ENCODE measurements at places on chromosomes 3 and 15. TPM values are rescaled to one million over a fixed set of nuclear protein-coding genes. Genes with fewer than 3 reads are reported as not detected.

- DNase-seq, result no peak
Measured at GRCh38 chr3:24363242-24363641, 131.4 kb downstream of the THRB start.

FAM107A gene
- 74.4 TPM for total RNA-seq

DNA sequence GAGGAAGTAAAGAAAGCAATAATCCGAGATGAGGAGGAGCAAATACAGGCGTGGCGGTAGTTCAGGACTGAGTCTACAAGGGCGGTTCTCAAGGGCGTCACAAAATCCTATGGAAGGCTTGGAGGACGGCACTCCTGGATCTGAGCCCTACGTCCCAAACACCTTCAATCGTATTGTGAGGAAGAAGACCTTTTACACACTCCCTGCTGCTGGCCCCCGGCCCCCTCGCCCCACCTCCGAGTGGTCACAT is 747 bp downstream of the PLD1 start:
- no peak for DNase-seq

DNA sequence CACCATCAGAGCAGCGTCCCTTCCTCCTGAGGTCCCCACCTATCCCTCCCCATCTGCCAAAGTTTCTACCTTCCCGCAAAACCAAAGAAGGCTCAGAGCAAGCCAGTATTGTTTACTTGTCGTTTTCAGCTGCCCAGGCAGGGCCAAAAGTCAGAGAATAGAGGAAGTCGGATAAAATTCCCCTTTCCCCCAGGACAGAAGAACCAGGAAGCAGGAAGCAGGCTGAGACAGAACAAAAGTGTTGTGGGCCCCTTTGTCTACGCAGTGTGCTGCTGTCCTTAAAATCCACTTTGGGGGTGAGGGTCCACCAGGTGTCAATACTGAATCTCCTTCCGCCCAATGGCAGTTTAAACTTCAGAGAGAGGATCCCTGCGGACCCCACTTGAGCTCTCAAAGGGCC is 18.5 kb upstream of the RPL32 start:
- no peak for DNase-seq

- DNase-seq, result no peak
Measured at GRCh38 chr3:172586436-172586835, 63.2 kb upstream of the TNFSF10 start.

GRCh38 chr3:66980791-66981190 is 17.3 kb upstream of the KBTBD8 start:
- DNase-seq, result no peak

SPINK8 gene
- not detected for total RNA-seq

DNA sequence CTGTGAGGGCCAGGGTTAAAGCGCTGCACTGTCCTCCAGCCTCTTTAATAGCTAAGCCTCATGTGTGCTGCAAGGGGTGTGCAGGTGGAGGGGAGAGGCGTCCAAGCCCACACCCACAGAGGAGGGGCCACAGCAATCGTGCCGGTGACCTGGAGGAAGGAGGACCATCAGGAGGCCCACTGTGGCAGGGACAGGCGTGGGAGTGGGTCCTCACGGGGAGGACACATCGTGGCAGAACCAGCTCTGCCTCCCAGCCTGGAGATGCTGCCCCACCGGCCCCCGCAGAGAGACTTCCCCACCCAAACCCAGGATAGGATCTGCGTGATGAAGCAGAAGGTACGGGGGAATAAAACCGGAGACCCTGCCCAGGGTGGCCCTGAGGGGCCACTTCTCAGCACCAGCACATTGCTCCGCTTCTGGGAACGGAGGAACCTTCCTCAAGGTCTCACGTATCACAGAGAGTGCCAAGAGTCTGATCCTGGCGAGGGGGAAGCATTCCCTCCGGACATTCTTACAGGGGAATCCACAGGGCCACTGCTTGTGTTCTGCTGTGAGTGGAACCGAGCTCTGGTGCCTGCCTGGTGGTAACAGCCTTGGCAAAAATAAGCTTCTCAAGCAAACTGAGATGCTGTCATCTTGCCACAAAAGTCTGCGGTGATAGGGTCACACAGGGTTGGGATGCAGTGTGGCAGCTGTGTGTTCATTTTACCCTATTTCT is 199.8 kb downstream of the XXYLT1 start:
- no peak for DNase-seq

SLC28A1 gene
- not detected for total RNA-seq

GOLGA6L9 gene
- 5.2 TPM for total RNA-seq

GRCh38 chr3:160575589-160575988 is 10.2 kb upstream of the KPNA4 start:
- no peak for DNase-seq

DNA sequence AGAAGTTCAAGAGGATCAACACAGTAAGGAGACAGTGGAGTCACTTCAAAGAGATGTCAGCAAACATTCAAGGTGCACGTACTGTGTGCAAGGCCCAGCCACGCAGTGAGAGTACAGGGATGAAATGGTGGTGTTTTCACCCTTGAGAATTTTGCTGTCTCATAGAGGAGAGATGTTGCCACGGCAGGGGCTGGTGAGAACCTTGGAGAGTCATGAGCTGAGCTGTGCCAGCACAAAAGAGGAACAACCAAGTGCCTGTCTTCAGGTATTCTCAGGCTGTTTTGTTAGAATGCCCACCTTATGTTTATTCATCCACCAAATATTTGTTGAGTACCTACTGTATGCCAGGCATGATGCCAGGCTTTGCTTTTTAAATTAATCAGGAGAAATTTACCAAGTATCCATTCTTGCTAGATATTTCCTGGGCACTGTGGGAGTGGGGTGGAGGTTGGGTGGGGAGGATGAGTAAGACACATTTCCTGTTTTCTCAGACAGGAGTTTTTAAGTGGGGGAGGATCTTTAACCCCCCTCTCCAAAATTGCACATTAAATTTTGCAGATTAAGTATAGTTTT is 72.6 kb downstream of the SLC6A11 start:
- no peak for DNase-seq

DNA sequence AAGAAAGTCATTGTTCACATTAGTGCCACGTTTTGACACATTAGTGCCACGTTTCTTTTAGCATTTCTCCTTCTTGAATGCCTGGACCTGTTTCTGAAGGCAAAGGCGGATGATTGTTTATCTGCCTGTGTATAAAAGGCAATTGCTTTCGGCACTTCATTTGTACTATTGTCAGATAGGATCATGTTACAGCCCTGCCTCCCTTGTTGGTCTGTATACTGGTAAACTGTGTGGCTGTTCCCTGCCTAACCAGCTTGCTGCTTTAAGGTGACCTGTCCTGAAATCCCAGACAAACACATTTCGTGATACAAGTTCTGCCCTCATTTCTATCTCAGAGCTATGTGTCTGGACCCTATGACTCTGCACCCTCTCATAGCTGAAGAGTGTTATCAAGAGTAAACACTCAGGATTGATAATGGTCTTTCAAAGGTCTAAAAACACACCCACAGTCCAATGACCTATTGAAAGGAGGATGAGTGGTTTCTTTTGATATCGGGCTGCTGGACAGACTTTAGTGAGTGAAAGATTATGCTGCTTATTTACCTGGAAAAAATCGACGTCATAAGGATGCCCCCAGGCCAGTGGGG is 276.3 kb upstream of the MCTP2 start:
- no peak for DNase-seq

PDIA5 gene
- total RNA-seq, result 131 TPM

PDCD6IP gene
- total RNA-seq, result 156 TPM

DNA sequence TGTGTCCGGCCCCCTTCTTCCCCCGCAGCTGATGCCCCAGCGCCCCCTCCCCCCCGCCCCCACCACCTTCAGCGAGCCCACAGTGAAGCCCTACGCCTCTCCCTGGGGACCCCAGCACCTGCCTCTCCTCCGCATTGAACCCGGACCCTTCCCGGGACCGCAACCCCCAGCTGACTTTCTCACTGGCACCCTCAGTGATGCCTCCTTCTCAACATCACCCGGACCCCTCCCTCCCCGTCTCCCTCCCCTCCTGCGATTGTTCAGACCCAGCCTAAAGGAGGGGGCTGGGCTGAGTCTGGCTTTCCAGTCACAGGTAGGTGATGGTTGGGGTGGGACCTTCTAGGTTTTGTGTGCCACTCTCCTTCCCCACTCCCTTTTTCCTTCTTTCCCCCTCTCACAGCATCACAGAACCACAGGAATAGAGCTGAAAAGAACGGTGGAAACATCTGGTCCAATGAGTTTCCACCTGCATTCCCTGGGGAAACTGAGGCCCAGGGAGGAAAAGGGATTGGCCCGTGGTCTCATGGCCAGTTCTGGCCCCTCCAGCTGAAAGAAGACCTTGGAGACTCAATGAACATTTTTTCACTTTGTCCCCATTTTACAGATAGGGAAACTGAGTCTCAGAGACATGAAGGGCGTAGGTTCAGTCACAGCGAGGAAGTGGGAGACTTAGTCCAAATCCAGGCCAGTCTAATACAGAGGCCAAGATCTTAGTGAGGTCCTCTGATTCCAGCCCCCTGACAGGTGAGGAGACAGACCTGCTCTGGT is 828 bp downstream of the CAND2 start:
- no peak for DNase-seq

GRCh38 chr3:175192536-175192935 is 333.4 kb downstream of the NAALADL2 start:
- DNase-seq, result no peak

GRCh38 chr3:187914231-187914630 is 169.0 kb upstream of the BCL6 start:
- no peak for DNase-seq

DNA sequence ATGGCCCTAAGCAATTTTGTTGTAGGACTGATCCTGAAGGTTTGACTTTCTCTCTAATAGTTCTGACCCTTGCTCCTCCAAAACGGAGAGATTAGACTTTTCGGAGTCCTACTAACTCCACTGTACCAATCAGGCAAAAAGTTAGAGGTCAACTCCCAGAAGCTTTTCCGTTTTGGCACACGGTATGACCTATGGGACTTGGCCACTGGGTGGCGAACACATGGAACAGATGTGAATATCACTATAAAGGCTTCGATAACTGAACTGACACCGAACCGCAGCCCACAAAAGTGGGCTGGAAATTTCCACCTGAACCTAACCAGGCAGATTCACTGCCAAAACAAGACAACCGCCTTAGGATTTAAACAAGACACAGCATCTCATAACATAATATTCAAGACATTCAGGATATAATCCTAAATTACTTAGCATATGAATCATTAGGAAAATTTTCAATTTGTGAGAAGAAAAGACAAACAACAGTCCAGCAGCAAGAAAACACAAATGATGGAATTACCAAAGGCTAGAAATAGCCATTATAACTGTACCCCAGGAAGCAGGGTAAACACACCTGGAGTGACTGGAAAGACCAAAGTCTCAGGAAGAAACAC is 12.2 kb upstream of the TM2D3 start:
- no peak for DNase-seq

CHRNB4 gene
- not detected for total RNA-seq

LRRIQ4 gene
- total RNA-seq, result not detected

LPCAT4 gene
- total RNA-seq, result 19.6 TPM

LSAMP gene
- 2.1 TPM for total RNA-seq

KLHL40 gene
- total RNA-seq, result not detected

GRCh38 chr15:69555080-69555479 is 102.5 kb downstream of the RPLP1 start:
- no peak for DNase-seq

- DNase-seq, result no peak
Measured at GRCh38 chr3:24270204-24270691, 224.4 kb downstream of the THRB start.

DPPA4 gene
- 0.92 TPM for total RNA-seq

DNA sequence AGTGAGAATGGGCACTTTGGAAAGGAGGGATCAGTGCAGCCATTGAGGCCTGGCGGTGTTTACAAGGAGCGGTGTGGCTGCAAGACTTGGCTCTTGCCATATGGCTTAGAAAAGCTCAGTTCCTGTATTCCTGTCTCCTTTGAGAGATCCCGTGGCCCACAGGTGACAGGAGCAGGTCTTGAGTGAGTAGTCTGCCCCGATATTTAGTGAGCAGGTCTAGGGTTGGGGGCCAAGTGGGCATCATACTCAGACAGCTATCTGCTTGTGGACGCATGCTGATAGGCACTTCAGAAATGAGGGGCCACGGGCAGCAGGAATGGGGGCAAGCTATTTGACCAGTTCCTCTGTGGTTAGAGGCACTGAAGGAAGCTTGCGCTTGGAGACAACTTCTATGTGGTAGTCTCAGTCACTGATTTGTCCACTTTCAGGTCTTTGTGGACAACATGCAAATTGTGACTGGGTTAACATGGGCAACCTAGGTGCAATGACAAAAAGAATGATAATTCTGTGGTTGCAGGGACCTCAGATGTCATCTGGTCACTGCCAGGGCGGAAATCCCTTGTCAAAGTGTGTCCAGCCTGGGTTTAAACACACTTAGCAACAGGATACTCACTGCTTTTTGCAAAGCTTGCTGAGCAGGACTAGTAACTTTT is 1.1 kb downstream of the TMED3 start:
- DNase-seq, result no peak

DNA sequence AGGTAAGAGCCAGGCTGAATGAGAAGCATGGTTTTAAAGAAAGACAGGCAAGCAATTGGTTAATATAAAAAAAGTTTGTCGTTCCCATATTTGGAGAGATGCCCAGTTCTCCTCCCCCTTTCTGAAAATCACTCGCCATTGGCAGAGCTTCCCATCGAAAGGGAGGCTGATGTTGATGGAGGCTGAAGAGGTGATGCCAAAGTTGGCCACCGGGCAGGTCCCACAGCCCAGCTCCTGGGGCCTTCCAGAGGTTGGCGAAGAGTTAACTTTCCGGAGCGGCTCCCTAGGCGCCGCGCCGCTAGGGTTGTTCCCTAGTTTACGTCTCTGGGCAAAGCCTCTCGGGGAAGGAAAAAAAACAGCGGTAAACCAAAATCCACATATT is 793 bp downstream of the PCOLCE2 start:
- DNase-seq, result no peak

SERINC4 gene
- total RNA-seq, result not detected

DNA sequence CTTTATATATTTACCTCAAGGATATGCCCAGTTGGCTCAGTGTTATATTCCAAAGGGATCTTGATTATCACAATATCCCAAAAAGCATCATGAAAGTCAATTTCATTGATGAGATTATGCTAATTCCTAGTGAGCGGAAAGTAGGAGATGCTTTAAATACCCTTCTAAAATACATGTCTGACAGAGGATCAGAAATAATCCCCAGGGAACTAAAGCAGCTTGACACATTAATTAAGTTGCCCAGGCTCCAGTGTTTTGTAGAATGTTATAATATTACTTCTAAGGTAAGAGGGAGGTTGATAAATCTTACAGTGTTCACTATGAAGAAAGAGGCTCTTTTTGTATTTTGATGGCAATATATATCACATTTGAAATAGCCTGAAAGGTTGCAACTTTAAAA is 767.5 kb upstream of the ROBO1 start:
- DNase-seq, result no peak

MLH1 gene
- total RNA-seq, result 25.1 TPM

GOLGA8N gene
- 2.0 TPM for total RNA-seq

GRCh38 chr3:102348904-102349303 is 85.9 kb upstream of the ZPLD1 start:
- no peak for DNase-seq
